Lower leg skin (tissue), 4 donors: ENCODE measurements at places on chromosomes 2 and 18. TPM values are rescaled to one million over a fixed set of nuclear protein-coding genes. Genes with fewer than 3 reads are reported as not detected.
A peak's percentile ranks its signal among the peaks of the same experiment; 100 is the strongest.

The SPP2 gene
- total RNA-seq, result not detected

DNA sequence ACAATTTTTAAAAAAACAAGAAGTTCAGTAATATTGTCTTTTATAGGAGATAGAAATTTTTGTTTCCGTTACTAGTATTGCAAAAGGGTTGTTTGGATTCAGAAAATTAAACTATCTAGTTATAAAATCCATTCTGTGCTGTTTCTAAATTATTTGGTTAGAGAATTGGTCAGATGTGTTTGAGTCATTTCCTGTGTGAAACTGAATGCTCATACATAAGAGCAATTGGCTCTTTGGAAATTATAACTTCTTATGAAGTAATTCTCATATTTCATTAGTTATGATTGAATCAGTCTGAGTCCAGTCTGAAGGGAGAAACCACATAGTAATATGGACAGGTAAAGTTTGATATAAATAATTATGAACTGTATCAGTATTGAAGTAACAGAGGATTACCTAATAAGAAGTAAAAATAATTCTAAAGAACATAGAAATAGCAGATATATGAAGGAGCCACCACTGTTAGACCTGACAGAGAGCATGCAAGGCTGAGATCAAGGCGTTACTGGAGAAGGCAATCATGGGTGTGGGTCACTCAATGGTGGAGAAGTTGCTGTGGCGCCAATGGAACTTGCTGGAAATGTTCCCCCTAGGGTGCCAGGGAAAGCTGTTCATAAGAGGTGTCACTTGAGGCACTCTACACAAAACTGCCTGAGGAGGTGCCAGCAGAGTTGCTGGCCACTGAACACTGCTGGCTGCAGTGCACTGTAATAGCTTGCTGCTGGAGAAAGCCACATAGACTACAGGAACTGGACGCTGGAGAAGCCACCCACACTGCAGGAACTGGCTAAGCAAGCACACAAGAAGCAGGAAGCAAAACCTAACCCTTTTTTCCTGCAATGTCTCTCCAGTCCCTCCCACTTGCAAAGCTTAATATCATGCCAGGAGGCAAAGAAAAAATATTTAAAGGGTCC, 18.0 kb upstream of the FAP start:
- peak; percentile 89 for DNase-seq

The ITGB6 gene
- total RNA-seq, result 7.5 TPM

DNA sequence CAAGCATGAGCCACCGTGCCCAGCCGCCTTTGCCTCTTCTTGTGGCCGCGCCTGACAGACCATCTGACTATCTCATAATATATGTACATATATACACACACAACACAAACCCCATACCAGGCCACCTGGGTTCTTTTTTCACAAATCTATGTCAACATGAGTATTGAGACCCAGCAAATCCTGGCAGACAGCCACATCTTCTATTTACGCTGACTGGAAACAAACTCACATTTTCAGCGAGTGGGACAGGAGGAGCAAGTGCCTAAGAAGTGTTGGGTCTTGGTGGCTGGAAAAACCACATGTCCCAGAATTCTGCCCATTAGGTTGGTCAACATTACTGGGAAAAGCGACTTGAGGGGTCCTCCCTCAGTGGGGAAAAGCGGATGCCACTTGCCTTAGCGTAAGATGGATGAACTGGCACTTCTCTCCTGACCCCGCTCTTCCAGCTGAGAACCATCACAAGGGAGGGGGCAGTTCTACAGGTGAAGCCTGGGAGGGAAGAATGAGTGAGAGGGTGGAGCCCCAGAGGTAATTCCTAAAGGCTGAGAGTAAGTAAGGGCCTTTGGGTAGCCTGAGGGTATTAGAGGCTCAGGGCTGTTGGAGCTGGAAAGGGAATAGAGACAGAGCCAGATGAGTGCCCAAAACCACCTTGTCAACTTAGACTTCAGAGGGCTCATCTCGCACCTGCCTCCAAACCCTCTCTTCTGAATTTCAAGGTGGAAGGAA, 1.9 kb downstream of the SCYGR3 start:
- DNase-seq, result no peak

- no peak for DNase-seq
Observed at GRCh38 chr2:227413371-227413770, 25.6 kb upstream of the SCYGR1 start.

DNA sequence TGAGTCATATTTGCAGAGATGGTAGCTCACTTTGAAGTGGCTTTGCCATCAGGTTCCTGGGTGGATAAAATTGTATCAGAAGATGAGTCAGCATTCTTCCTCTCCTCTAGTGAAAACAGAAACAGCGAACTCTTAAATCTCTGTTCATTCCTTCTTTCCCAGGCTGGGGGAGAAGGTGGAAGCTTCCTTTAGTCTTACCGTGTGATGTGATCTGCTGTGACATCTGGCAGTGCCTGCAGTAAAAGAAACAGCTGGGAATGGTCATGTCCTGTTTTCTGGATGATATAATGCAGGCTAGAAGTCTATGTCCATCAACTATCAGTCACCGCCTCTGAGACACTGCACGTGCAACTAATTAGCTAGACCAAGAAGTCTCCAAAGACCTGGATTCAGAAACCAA, 171.6 kb downstream of the VAPA start:
- DNase-seq, result peak; percentile 31

DNA sequence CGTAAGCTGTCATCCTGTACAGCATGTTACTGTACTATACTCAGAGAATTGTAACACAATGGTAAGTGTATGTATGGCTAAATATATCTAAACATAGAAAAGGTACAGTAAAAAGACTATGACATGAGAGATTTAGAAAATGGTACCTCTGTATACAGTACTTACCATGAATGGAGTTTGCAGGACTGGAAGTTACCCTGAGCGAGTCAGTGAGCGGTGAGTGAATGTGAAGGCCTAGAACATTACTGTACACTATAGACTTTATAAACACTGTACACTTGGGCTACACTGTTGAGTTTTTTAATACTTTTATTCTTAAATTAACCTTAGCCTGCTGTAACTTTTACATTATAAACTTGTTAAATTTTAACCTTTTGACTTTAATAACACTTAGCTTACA, 1.5 kb downstream of the DDX18 start:
- DNase-seq, result no peak

DNA sequence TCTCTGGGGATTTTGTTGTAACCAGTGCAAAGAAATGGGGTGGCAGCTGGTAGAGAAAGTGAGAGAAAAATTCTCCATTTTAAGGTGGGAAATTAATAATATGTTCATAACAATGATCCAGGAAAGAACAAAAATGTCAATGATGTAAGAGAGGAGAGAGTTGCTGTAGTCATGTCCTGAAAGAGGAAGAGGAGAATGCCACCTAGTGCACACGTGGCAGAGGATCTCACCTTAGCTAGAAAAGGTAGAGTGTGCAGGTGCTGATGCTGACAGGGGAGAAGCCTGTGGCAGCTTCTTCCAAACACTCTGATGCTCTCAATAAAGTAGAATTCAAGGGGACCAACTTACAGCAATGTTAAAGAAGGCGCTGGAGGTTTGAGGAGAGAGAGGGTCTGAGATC, 282.9 kb upstream of the PKDCC start:
- DNase-seq, result no peak

The INHA gene
- total RNA-seq, result 0.84 TPM

The PLCD4 gene
- total RNA-seq, result 0.76 TPM

The ASXL3 gene
- 0.22 TPM for total RNA-seq

DNA sequence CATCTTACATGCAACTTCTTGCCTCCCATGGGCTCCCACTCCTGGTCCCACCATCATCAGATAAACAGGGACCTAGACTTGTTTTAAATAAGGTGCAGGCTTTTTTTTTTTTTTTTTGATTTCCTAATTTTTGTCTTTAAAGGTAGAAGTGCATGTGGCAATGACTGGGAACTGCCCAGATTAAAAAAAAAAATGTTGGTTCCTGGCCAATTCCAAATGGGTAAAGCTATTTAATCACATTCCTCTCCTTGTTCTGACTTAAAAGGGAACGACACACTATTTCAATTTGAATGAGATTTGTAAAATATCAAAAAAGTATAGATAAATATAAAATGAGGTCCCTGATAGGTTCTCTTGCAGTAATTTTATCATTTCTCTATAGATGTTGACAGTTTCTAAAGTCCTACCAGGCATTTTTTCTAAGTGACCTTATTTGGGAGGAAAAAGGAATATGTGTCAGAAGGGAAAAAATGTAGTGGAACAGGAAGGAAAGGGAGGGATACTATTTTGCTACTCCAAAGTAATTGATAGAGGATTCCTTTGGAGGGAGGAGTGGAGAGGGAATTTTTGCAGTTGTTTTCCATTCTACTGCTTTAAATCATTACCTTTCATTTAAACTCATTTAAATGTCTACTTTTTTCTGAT, 43.3 kb downstream of the DDX1 start:
- no peak for DNase-seq

The GPR35 gene
- 2.8 TPM for total RNA-seq

DNA sequence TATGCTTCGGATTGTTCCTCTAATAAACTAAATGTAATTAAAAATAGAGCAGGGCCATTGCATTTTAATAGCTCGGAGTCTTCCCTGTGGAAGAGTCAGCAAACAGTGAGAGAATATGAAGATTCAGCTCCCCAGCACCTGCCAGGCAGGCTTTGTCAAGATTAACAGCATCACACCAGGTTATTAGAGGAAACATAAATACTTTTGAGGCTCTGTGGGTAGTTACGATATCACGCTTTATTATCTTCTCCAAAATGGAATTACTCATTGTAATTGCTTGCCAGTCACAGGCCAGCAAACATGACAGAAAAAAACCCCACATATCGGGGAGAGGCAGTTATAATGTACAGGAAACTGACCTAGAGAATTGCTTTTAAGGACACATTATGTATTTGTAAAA, 303.9 kb downstream of the CPS1 start:
- DNase-seq, result no peak

GRCh38 chr2:27762951-27763906, 8.3 kb upstream of the MRPL33 start:
- DNase-seq, result no peak

The STAT4 gene
- total RNA-seq, result 0.46 TPM

The PPP1CB gene
- 151 TPM for total RNA-seq

GRCh38 chr2:171836146-171836910, 57.7 kb downstream of the SLC25A12 start:
- no peak for DNase-seq

GRCh38 chr18:24535527-24536295, 75.3 kb downstream of the HRH4 start:
- no peak for DNase-seq

- DNase-seq, result no peak
Observed at GRCh38 chr2:64792995-64793639, 139.4 kb upstream of the SERTAD2 start.

The SEPTIN10 gene
- total RNA-seq, result 134 TPM

The CPLX4 gene
- total RNA-seq, result not detected

DNA sequence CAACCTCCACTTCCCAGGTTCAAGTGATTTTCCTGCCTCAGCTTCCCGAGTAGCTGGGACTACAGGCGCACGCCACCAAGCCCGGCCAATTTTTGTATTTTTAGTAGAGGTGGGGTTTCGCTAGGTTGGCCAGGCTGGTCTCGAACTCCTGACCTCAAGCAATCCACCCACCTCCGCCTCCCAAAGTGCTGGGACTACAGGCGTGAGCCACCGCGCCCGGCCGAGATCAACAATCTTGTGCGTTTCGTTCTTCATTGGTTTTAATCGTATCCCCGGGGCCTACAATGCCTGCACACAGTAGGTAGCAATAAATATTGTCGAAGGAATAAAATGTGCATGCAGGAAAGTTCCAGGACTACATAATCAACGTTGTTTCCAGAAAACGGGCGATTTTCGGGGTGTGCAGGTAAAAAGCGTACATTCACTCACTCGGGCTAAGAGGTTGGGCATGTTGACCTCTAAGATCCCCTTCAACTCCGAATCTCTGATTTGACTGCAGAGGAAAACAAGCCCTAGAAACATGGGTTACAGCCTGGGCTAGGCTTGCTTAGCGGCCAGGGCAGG, 2.7 kb upstream of the SOS1 start:
- no peak for DNase-seq

DNA sequence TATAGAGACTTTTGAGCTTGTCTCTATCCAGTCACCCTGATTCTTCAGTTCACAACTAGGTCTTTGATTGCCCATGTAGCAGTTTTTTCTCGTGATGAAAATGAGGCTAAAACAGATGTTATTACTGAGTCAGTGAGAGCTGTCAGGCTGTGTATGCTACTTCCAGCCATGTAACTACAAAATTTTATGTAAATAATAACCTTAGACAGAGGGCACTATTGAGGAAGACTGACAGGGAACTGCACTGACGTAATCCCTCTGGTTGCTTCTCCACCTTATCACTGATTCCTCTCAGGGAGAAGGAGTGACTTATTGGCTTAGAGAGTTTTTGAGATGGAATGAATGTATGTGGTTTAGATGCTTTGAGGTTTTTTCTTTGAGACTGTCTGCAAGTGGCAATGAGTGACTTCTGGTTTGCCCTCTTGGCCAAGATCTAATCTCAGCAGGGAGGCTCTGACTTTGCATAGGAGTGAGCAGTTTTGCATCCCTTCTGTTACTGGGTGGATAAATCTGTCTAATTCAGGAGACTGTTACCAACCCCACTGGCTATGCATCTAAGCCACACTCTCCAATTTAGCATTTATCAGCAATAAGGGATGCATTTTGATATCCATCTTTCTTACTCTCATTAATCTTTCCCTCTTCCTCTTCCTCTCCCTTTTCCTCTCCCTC, 555.2 kb upstream of the FANCL start:
- no peak for DNase-seq

The MLPH gene
- total RNA-seq, result 18.5 TPM

GRCh38 chr2:83787189-83787588, 671.9 kb downstream of the SUCLG1 start:
- no peak for DNase-seq

DNA sequence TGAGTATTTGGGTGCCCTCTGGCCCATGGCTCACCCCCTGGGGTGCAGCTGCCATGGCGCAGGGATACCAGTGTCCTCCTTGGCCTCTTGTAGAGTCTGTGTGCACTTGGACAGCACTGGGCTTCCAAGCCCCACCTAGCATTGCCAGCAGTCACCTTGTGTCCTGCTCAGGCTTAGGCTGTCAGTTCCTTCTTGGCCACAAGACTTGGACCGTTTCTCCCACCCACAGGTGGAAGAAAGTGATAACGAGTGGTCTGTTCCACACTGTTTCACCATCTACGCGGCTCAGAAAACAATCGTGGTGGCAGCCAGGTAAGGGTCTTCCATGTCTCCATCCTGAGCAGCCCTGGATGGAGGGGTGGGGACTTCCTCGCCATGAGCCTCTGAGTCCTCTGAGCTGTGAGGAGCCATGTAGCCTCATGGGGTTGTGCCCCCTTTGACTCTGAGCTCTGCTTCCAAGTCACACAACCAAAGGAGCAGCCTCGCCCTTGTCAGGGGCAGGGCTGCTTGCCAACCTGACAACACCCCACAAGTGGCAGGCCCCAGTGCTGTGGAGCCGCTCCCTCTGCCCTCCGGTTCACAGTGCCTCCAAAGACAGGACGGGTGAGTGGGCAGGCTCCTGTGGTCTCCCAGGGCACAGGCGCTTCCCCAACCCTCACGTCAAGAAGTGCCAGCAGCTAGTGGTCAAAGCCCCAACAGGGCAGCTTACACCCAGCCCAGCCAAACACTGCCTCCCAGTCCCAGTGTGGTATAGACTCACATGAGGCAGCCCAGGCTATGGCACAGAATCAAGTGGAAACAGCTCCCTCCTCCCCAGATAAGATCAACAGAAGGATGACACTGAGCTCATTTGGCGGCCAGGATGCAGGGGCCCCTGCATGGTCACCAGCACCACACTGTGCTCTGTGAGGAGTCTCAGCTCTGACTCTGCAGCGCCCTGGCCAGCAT, 18.4 kb downstream of the STK25 start:
- DNase-seq, result no peak

- DNase-seq, result no peak
Observed at GRCh38 chr2:179543361-179543901, 278.8 kb upstream of the SESTD1 start.

The NLRC4 gene
- 0.20 TPM for total RNA-seq

- no peak for DNase-seq
Observed at GRCh38 chr2:144208924-144209323, 311.0 kb downstream of the ZEB2 start.
